Activated effector memory CD4-positive, alpha-beta T cell treated with anti-CD3 and anti-CD28 coated beads, Interleukin-2, amount 50 U/mL, for 16 hours (primary cell): ENCODE measurements at places on chromosomes 2 and 18.

GRCh38 chr18:57439609-57439968, 4.4 kb downstream of the ONECUT2 start:
- peak; percentile 60 for DNase-seq

DNA sequence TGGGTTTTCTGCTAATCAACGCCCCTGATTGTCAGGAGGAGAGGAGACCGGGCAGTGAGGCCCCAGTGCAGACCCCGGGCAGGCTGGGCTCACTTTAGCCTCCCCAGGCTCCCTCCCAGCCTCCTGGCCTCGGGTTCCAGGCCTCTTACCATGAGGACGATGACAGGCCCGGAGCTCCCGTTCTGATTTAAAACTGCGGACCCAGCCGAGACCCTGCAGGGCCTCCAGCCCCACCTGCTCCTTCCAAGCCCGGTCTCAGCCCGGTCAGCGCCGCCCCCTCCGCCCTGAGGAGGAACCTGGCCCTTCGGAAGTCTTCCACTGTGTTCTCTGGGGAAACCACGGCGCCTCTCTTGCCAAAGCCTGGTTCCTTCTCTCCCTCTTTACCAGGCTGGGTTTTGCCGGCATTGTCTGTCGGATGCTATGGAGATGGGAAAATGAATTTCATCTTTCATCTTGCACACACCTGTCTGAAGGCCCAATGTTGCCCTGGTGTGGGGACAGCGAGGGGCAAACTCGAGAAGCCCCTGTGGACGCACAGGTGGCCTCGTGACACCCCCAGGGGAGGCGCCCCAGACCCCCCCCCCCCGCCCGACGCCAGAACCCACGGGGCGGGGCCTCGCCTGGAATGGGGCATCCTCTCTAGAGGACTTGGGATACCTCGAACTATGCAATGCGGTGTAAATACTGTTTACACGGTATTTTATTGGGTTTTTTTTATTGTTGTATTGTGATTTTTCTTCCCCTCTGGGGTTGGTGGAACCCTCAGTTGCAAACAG, 37.7 kb upstream of the CTDP1 start:
- no peak for DNase-seq

- no peak for DNase-seq
These were observed 5.6 kb downstream of the SNED1 start for GRCh38 chr2:241003830-241004564.

- DNase-seq = no peak
These were observed 43.1 kb upstream of the KLHL14 start for GRCh38 chr18:32815881-32816280.

DNA sequence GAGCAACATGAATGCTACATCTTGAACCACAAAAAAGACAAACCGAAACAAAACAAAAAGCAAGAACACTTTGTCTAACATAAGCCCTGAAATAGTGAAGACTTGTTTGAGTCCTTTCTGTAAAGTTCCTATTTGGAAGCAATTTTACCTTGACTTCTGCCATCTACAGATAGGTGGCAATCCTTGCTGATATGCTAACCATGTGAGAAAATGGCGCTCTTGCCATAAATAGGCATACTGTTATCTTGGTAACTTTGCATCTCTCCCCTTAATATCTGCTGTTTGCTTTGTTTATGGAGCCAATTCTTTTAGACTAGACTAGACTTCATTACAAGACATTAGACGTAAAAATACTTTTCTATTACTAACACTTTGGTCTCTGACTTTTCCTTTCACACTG, 49.4 kb upstream of the PNPT1 start:
- DNase-seq = no peak

DNA sequence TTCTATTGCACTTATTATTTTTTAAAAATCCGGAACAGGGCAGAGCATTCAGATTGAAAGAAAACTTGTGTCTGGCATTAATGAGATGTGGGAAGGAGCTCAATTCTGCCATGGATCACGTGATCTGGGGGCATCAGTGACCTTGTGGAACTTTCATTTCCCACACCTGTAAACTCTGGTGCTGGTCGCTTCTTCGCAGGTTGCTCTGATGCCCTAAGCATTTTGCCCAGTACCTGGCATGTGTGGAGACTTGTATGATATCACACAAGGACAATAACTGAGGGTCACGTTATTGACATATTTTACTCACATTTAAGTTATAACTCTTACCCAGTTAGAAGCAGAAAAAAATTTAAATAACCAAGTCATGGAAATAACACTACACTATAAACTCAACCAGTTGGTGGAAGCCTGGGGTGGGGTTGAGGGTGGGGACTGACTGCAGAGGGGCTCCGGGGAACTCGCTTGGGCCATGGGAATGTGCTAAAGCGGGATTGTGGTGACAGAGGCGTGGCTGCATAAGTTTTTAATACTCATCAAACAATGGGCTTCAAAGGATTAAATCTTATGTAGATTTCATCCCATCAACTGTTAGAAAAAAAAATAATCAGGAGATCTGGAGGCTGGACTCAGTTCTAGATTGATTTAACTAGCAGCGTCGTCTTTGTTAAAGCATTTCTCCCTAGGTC, 36.5 kb downstream of the ST3GAL5 start:
- DNase-seq = no peak

- DNase-seq = no peak
These were observed 55.6 kb upstream of the ACMSD start for GRCh38 chr2:134782792-134783191.

GRCh38 chr2:95333056-95333455, 35.9 kb downstream of the KCNIP3 start:
- DNase-seq = no peak

DNA sequence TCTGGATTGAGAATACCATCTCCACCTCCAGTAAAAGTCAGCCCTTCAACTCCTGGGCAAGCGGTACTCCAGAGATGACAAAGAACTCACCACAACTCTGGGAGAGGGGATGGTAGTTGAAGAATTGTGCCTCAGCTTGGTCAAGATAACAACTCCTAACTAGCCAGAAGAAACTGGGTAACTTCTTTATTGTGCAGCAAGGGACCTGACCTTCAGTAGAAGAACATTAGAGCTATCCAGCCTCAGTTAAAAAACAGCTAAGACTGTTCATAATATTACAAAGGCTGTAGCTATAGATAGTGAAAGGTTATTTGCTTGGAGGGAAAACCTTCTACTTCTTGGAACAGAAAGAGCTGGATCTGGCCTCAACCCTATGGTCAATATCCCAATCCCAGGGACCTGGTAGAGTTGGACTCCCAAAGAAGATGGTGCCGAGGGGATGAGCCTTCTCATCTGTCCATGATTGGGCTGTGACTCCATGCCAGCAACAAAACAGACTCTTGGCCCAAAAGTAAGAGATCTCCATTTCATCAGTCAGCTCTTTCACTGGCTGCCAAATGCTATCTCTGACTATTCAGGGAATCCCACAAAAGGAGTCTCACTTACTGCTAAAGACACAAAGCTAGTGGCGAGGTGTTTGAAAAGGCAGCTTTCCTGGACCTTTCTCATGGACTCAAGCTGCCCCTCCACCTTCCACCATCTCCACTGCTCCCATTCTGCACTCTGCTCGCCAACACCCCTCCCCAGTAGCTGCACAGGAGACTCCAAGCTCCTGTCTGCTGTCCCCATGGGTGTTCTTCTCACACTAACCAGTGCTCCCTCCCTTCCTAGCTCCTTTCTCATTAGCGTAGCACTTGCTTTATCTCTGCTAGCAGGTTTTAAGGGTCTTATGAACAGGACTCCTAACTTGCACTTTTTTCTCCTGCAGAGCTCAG, 145.8 kb downstream of the CAPN13 start:
- DNase-seq = no peak

- no peak for DNase-seq
These were observed 141.0 kb downstream of the GLI2 start for GRCh38 chr2:120876526-120877280.
